ENCODE measurements at places on chromosomes 16 and 17.
A peak's percentile ranks its signal among the peaks of the same experiment; 100 is the strongest.

GRCh38 chr16:12729448-12729847 lies 74.2 kb downstream of the CPPED1 start:
- DNase-seq, result no peak

GRCh38 chr17:14779241-14779640 lies 478.4 kb downstream of the HS3ST3B1 start:
- DNase-seq, result peak; percentile 65

DNA sequence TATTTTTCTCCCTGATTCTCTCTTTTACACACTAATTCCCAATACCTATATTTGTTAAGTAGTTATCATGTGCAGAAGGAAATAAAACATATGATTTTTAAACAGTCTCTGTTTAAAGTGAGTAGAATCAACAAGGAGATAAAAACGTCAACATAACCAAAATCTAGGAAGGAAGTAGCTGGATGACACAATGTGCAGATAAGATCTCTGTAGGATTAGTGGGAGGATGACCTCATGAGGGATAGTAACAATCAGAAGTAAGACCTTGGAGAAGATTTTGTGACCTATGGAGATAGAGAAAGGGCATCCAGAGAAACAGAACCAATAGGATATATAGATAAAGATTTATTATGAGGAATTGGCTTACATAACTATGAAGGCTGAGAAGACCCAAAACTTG lies 262.6 kb upstream of the CDH11 start:
- no peak for DNase-seq

DNA sequence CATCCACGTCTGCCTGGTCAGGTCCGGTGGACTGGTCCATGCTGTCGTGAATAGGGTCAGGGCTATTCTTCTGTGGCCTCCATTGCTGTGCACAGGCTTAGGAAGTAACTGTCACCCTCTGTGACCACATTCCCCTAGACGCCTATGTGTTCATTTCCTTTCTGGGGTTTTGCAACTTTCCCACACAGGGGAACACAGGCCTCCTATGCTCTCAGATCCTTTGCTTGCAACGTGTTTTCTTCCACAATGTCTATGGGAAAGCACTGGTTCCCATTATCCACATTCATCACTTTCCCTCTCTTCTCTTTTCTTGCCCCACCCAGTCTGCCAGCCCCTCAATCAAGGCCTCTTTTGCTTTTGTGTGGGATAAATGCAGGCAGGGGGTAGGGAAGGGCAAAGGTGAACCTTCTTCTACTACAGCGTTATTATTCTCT lies 43.2 kb upstream of the DNAJA2 start:
- DNase-seq, result no peak

GRCh38 chr17:71337938-71338337 lies 782.9 kb upstream of the SOX9 start:
- DNase-seq, result no peak

DNA sequence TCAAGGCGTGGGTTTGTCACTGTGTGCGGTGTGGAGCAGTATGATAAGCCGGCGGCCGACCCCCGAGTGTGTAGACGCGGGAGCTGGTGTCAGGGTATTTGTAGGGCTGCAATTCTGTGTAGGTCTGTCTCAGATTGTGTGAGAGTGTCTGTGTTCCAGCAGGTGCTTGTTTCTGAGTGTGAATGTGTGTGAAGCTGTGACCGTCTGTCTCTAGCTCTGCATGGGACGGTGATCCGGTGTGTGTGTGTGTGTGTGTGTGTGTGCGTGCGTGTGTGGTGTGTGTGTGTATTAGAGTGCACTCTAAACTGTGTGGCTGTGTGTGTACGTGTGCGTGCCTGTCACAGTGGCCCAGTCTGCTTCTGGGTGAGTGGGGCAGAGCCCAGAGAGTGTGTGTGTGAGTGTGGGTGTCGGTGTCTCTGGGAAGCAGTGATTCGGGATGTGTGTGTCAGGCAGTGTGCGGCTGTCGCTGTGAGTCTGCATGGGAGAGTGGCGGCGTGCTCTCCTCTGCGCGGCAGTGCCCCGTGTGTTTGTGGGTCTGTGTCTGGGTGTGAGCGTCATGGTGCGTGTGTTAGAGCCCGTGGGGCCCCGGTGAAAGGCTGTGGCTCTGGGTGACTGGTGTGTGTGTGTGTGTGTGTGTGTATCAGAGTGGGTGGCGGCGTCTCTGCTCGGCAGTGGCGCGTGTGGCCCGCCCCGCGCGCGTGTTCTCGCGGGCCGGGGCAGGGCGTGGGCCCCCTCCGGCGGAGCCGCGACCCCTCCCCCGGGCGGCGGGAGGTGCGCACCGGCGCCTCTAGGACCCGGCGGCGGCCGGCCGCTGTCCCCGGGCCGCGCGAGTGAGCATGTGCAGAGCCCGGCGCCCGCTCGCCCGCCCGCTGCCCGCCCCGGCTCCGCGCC lies at the start of gene WSCD1:
TSS of gene WSCD1 (plus strand) at position 841 of the 891 bp plus-strand sequence. CDS start 10,280 bp downstream, outside the sequence.
- DNase-seq, result peak; percentile 41

DNA sequence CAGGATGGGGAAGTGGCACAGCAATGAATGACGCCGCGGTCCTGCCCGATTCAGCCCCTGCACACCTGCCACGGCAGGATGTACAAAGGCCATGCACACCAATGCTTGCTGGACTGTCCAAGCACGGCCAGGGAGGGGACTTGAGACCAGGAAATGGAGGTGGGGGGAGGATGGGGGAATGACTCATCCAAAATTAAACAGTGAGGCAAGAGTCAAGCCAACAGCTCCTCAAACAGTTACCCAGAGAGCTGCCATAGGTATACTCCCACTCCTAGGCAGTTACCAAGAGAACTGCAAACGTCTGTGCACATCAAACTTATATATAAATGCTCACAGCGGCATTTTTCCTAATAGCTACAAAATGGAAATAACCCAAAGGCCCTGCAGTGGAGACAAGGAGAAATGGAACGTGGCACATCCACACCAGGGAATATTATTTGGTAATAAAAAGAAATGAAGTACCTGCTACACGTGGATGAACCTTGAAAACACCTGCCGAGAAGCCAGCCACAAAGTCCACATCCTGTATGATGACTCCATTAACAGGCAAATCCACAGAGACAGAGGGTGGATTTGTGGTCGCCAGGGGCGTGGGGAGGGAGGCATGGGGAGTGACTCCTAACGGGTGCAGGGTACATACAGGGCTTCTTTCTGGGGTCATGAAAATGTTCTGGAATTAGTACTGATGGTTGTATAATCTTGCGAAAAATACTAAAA lies 54.1 kb downstream of the VAC14 start:
- DNase-seq, result peak; percentile 94

DNA sequence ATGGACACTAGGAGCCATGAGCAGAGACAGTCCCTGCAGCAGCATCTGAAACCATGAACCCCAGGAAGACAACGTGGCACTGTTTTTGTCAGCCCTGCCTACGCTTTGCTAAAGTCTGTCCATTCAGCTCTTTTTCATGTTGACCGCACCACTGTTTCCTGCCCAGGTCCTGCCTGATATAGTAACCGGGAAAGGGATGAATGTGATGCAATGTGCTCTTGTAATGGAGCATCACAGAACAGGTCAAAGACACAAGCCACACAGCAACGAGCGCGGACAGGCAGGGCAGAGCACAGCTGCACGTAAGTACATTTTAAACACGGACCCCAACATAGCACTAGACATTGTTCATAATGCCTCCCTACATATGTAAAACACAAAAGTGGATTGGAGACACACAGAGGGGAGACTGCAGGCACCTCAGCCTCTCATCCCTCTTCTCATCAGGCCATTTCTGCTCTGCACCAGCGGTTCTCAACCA lies 16.9 kb upstream of the TNFRSF13B start:
- DNase-seq, result no peak

- no peak for DNase-seq
Measured at GRCh38 chr17:62933501-62934385, 32.3 kb upstream of the TANC2 start.

GRCh38 chr16:9365370-9365728 lies 273.9 kb downstream of the HAPSTR1 start:
- DNase-seq, result no peak

DNA sequence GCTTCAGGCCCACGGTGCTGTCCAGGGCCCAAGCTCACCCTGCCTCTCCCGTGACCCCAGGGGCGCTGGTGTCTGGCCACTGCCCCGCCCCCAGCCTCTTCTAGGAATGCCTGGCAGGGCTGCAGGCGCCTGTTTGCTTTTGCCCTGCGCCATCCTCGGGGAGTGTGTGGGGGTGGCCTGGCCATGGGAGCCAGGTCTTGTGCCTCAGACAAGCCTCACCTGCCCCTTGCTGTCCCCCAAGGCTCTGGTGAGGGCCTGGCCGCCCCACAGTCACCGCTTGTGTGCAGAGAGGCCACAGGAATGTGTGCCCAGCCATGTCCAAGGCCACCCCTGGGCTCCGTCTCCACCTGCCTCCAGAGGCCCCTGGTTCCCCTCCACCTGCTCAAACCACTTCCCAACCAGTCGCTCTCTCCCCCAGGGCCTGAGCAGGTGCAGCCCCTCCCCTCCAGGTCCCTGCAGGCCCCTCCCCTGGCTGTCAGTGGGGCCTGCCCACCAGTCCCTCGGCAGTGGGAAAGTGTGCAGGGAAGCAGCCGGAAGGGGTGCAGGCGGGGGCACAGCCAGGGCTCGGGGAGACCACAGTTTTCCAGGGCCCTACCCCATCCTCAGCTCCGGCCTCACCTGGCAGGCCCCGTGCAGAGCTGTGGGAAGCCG lies 841 bp upstream of the IGFALS start:
- no peak for DNase-seq

- no peak for DNase-seq
Measured at GRCh38 chr16:88072571-88073001, 121.4 kb downstream of the BANP start.

DNA sequence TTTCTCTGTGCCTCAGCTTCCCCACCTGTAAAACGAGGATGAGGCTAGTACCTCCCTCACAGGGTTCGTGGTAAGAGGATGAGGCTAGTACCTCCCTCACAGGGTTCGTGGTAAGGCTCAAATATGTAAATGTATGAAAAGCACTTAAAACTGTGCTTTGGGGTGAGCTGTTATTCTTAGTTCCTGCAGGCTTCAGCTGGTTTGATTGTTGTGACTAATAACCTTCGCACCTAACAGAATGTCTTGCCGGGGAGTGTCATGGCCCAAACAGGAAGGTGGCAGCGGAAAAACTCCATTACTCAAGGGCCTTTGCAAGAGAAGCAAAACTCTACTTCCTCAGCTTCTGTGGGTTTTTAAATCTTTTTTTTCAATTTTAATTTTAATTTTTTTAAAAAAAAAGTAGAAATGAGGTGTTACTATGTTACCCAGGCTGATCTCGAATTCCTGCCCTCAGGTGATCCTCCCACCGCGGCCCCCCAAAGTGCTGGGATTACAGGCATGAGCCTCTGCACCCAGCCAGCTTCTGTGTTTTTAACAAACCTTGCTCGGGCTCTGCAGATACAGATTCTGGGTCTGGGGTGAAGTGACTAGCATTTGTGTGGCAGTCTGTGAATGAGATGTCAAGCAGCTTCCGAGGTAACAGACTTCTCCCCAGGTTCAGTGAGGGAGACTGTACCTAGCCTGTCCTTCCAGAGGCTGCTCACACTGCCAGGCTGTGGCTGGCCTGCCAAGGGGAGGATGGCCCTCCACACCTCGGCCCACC lies 103.0 kb downstream of the RAB11FIP4 start:
- no peak for DNase-seq

GRCh38 chr17:22695228-22695619 lies 1002.9 kb downstream of the KCNJ18 start:
- no peak for DNase-seq

DNA sequence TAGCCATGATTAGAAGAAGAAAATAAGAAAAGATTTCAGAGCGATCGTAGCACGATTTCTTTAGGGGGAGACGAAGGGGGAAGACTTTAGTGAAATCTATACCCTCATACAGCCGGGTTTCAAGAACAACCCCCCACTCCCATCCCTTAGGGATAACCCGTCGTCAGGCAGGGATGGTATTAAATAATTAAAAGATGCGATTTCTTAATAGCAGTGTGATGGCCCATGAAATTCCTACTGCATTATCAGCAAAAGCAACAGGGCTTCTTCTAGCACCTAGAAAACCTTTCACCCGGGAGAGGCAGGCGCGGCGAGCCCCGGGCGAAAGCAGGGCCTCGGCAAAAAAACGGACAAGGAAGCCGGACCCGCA lies 1.4 kb downstream of the CDH11 start:
- no peak for DNase-seq
